IPS DF 6.9 (cell line): ENCODE measurements at places on chromosomes 3 and 15.

GRCh38 chr3:72231439-72232196 is 446.7 kb upstream of the PROK2 start:
- no peak for DNase-seq

DNA sequence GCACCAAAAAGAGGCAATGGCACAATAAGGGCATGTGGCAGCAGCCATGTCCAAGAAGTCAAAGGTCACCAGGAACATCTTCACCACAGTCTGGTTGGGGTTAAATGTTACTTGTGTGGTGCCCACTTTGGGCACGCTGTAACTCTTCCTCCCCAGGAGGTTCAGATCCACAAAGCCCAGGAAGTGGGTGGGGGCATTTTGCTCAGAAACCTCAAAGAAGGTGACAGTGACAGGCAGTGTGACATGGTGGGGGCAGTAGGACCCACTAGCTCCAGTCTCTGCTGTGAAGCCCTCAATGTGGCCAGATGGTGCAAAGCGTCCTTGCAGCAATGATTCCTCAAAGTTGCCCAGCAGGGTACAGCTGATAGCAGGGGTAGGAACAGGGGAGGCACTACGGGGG is 5.8 kb downstream of the ZNF80 start:
- DNase-seq: no peak

GRCh38 chr3:115380883-115381572 is 233.9 kb upstream of the ZBTB20 start:
- DNase-seq: no peak

DNA sequence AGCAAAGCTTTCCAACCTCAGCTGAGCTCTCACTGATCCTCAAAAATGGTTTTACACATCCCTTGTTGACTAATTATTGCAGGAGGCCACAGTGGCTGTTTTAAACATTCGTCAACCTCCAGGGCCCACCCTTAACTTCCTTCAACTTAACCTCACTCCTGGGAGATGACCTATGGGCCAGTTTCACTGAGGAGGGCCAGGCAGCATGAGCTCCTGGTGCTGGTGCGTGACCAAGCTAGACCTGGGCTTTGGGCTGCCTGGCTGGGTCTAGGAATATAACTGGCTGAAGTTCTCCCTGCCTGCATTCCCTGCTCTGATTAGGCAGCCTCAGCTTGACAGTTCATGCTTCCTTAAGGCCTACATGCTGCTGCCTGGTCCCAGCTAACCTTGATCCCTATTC is 273.7 kb upstream of the ATP11B start:
- DNase-seq: no peak

- DNase-seq: no peak
Observed at GRCh38 chr3:170485294-170485693, 66.6 kb downstream of the CLDN11 start.

GRCh38 chr3:50358355-50358910 is 888 bp downstream of the TMEM115 start:
- DNase-seq: no peak

GRCh38 chr3:147099076-147099475 is 307.3 kb downstream of the ZIC4 start:
- no peak for DNase-seq

- DNase-seq: no peak
Observed at GRCh38 chr15:39770748-39771689, 11.6 kb downstream of the FSIP1 start.

GRCh38 chr15:22951381-22952280 is 28.5 kb downstream of the CYFIP1 start:
- no peak for DNase-seq

DNA sequence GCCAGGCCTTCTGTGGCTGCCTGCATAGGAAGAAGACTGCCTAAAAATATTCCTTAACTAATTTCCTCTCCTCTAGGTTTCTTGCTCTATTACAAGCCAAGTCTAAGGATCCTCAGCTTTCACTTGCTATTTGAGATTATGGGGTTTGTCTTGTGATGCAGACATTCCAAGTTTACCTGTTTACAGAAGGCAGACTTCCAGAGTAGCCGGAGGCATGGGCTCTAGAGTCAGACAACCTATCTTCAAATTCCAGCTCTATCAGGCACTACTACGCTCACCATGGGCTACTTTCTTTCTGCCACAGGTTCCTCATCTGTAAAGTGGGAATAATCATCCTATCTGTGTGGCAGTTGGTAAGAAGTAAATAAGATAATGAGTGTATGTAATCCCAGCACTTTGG is 95.6 kb upstream of the BCL6 start:
- no peak for DNase-seq

- no peak for DNase-seq
Observed at GRCh38 chr15:99145778-99146177, 40.9 kb downstream of the SYNM start.

- no peak for DNase-seq
Observed at GRCh38 chr15:61119556-61119955, 109.5 kb downstream of the RORA start.

GRCh38 chr3:155193868-155194267 is 99.6 kb downstream of the STRIT1 start:
- no peak for DNase-seq

GRCh38 chr15:28117432-28117990 is 18.4 kb upstream of the OCA2 start:
- DNase-seq: no peak

GRCh38 chr3:171234298-171235010 is 207.9 kb upstream of the SLC2A2 start:
- DNase-seq: no peak

- DNase-seq: no peak
Observed at GRCh38 chr3:71436337-71436736, 147.2 kb downstream of the FOXP1 start.

- DNase-seq: no peak
Observed at GRCh38 chr3:81770710-81771109, 9.3 kb upstream of the GBE1 start.

- no peak for DNase-seq
Observed at GRCh38 chr15:66294157-66294931, 976 bp downstream of the DIS3L start.

DNA sequence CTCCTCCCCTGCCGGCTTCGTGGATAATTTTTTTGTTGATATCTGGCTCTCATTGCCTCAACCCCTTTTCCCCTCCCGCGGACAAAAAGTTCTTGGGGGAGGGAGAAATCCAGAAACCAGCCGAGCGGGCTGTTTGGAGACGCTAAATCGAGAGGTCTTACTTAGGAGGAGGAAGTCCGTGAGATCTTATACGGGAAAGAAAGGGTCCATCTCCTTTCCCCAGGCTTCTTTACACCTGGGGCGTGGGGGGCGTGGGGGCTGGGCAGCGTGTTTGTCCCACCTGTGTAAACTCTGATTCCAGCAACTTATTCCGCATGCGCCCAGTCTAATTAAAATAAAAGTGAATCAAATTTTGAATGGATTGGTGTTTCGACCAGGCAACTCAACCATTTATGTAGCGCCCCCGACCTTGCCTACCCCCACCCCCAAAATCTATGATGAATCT is 364 bp upstream of the CADPS start:
- DNase-seq: no peak

DNA sequence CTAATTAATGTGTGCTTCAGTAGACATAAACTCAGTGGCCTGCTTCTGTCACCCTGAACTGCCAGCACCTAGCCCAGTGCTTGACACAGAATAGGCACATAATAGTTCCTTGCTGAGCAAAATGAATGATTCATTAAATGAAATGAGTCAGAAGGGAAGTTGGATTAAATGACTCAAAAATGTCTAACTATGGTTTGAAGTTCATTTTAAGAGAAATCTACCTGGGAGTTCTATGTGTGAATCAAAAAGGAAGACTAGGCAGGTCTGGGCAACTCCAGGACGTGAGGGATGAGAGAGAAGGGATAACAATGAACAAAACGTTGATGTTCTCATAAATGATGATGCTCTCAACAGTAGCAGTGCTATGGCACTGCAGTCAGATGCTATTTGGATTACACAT is 175.0 kb downstream of the CFAP20DC start:
- DNase-seq: no peak

DNA sequence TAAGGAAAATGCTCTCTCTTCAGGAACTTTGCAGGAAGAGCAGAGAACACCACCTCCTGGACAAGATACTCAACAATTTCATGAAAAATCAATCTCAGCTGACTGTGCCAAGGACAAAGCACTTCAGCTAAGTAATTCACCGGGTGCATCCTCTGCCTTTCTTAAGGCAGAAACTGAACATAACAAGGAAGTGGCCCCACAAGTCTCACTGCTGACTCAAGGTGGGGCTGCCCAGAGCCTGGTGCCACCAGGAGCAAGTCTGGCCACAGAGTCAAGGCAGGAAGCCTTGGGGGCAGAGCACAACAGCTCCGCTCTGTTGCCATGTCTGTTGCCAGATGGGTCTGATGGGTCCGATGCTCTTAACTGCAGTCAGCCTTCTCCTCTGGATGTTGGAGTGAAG is 200.5 kb downstream of the AKAP13 start:
- no peak for DNase-seq
